Spleen (tissue), 13 donors: ENCODE measurements at places on chromosomes 12 and 14. TPM values are rescaled to one million over a fixed set of nuclear protein-coding genes. Genes with fewer than 3 reads are reported as not detected.

DNA sequence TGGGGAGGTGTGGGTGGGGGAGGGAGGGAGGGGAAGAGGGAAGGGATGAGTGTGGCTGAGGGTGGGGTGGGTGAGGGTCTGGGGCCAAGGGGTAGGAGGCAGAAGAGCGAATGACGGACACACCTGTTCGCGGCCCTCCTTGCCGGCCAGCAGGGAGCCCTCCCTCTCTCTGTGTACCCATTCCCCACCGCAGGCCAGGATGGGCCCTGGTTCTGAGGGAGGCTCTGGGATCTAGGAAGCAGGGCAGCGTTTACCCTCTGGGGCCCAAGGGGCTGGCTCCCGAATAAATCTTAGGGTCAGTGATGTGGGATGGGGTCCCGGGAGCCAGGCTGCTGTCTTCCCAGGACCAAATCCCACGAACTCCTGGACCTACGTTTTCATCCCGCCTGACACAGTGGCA lies 46.0 kb upstream of the ESRRB start:
- H3K27ac ChIP-seq: no peak overlapping the region
- no peaks in the 10 kb centered on the region for H3K36me3 ChIP-seq
- peaks cover 66% of the 10 kb centered on the region for H3K27me3 ChIP-seq
- no peak for DNase-seq
- H3K4me1 ChIP-seq: no peaks in the 10 kb centered on the region
- H3K4me3 ChIP-seq: no peak overlapping the region

DNA sequence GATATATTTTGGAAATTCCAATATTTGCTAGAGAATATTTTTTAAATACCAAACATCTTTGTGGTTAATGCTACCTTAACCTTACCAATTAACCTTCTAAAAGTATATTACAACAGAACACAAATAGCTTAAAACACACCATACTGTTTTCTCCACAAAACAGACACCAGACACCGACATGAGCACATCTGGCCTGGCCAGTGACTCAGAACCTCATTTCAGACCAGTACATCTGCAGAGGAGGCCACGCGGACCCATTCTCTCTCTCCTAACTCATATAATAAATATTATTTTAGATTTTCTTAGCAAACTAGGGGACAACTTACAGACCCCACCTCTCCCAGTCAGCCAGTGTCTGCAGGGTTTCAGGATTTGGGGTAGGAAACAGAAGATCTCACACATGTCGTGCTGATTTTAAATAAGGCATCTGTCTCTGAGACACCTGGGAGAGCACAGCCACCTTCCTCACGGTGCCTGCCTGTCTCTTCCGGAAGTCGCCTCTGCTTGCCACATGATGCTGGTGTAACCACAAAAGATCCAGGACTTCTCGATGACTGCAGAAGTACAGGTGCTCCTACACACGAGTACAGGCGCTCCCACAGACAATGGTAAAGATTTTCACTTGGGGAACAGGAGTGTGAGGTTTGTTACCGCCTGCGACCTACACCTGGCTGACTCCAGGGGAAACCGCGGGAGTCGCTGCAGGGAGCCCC lies 9.7 kb upstream of the ANKLE2 start:
- peaks cover 44% of the 10 kb centered on the region for H3K4me1 ChIP-seq
- peak overlapping the region; percentile 67 for H3K27ac ChIP-seq
- DNase-seq: peak; percentile 85
- H3K27me3 ChIP-seq: no peaks in the 10 kb centered on the region

GRCh38 chr12:51293696-51294095 lies 23.5 kb upstream of the SMAGP start:
- no peaks in the 10 kb centered on the region for H3K4me1 ChIP-seq
- DNase-seq: no peak
- H3K36me3 ChIP-seq: peaks cover 26% of the 10 kb centered on the region
- H3K27ac ChIP-seq: no peak overlapping the region
- H3K27me3 ChIP-seq: no peaks in the 10 kb centered on the region

- no peak overlapping the region for H3K4me3 ChIP-seq
- no peak overlapping the region for H3K27ac ChIP-seq
- DNase-seq: no peak
- H3K4me1 ChIP-seq: no peaks in the 10 kb centered on the region
- H3K36me3 ChIP-seq: no peaks in the 10 kb centered on the region
Measured at GRCh38 chr14:88933191-88933590, 108.7 kb downstream of the TTC8 start.

DNA sequence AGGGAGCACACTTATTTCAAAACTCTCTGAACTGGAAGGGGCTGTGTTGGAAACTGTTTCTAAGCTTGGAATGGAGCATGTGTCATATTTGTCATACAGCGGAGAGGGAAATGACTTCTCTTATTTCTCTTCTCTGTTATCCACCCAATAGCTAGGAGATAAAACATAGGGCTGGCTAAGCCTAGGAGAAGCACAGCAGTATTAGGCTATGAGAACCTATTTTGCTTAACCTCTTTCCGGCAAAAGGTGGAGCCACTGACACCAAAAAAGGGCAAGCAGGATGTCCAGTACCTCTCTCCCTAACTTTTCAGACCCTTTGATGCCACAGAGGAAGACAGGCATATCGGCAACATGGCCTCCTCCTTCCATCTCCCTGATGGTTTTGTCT lies 148.3 kb downstream of the CRADD start:
- peaks cover 8% of the 10 kb centered on the region for H3K4me1 ChIP-seq
- no peaks in the 10 kb centered on the region for H3K36me3 ChIP-seq
- DNase-seq: no peak
- peak overlapping the region; percentile 32 for H3K27ac ChIP-seq
- no peaks in the 10 kb centered on the region for H3K27me3 ChIP-seq
- no peak overlapping the region for H3K4me3 ChIP-seq

DNA sequence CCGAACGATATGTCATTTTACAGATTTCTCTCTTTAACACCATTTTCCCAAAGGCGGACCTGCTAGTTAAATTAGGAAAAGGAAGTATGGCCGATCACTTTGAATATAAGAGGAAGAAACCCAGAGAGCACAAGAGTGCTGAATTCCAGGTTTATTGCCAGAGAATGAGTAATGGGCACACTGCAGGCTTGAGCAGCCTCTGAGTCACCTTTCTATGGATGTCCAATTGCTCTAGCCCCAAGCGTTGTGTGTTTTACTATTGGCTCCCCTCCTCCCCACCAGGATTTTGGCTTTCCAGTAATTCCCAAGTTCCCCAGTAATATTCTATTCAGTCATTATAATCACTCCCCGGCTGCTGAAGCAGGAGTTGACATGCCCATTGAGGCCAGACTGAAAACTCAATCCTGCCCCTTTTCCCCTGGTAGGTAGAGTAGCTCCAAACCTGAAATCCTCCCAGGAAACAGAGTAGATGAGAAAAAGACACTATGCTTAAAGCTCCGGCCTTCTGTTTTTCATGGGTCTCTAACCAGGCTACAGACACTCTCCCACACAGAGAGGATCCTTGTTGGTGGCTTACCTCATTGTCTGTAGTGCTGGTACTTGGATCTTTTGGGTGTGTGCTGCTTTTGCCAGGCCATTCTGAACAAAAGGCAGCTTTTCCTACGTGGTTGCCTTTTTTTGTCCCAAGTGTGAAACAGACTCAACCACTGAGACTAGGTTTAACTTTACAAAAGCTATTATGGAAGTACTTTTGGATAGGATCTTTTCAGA lies 704.3 kb upstream of the FLRT2 start:
- no peak overlapping the region for H3K4me3 ChIP-seq
- no peaks in the 10 kb centered on the region for H3K27me3 ChIP-seq
- no peaks in the 10 kb centered on the region for H3K4me1 ChIP-seq
- no peak for DNase-seq
- no peaks in the 10 kb centered on the region for H3K36me3 ChIP-seq
- no peak overlapping the region for H3K27ac ChIP-seq

GRCh38 chr12:46230983-46231382 lies 37.9 kb downstream of the SLC38A1 start:
- no peak overlapping the region for H3K27ac ChIP-seq
- DNase-seq: no peak
- H3K4me3 ChIP-seq: no peak overlapping the region
- H3K27me3 ChIP-seq: no peaks in the 10 kb centered on the region
- peaks cover 87% of the 10 kb centered on the region for H3K4me1 ChIP-seq

GRCh38 chr12:75505706-75506312 lies 5.6 kb downstream of the KRR1 start:
- H3K4me1 ChIP-seq: peaks cover 27% of the 10 kb centered on the region
- H3K27ac ChIP-seq: no peak overlapping the region
- no peak overlapping the region for H3K4me3 ChIP-seq
- DNase-seq: no peak

GRCh38 chr12:113445544-113446171 lies 23.5 kb downstream of the SDSL start:
- H3K4me1 ChIP-seq: no peaks in the 10 kb centered on the region
- H3K4me3 ChIP-seq: no peak overlapping the region
- DNase-seq: no peak
- no peaks in the 10 kb centered on the region for H3K36me3 ChIP-seq
- H3K27me3 ChIP-seq: no peaks in the 10 kb centered on the region
- no peak overlapping the region for H3K27ac ChIP-seq

DNA sequence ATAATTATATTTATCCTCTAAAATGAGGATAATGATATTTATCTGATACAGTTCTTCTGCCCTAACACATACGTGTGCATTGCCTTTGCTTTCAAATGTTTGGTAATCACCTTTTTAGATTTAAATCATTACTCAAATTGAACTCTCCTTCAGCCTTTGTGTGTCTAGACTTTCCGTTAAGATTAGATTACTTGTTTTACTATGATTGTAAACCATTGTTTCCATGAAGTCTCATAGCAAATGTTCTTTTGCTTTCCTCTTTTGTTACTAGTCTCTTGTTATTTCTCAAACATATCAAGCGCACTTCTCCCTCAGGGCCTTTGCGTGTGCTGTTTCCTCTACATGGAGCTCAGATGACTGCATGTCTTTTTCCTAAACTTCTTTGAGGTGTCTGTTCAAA lies 63.7 kb downstream of the ETV6 start:
- peaks cover 15% of the 10 kb centered on the region for H3K36me3 ChIP-seq
- no peak for DNase-seq
- peaks cover 50% of the 10 kb centered on the region for H3K4me1 ChIP-seq
- no peaks in the 10 kb centered on the region for H3K27me3 ChIP-seq
- no peak overlapping the region for H3K27ac ChIP-seq
- no peak overlapping the region for H3K4me3 ChIP-seq

DNA sequence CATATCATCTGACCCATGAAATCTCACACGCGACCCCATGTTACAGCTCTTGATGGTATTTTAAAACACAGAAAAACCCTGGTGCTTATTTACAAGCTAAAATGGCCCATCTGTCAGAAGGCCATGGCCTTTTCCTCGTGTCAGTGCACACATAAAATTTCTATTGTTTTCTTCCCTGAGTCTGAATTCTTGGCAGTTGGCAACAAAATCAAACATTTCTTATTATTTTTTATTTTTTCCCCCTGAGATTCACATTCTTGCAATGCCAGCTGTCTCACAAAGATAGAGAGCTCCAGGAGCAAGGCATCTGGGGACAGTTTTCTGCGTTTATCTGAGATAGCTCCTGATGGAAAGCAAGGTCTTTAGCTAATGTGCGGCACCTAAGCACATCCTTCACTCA lies 818.1 kb upstream of the TMEM132C start:
- no peak for DNase-seq
- H3K4me1 ChIP-seq: no peaks in the 10 kb centered on the region
- no peak overlapping the region for H3K27ac ChIP-seq
- no peak overlapping the region for H3K4me3 ChIP-seq

DNA sequence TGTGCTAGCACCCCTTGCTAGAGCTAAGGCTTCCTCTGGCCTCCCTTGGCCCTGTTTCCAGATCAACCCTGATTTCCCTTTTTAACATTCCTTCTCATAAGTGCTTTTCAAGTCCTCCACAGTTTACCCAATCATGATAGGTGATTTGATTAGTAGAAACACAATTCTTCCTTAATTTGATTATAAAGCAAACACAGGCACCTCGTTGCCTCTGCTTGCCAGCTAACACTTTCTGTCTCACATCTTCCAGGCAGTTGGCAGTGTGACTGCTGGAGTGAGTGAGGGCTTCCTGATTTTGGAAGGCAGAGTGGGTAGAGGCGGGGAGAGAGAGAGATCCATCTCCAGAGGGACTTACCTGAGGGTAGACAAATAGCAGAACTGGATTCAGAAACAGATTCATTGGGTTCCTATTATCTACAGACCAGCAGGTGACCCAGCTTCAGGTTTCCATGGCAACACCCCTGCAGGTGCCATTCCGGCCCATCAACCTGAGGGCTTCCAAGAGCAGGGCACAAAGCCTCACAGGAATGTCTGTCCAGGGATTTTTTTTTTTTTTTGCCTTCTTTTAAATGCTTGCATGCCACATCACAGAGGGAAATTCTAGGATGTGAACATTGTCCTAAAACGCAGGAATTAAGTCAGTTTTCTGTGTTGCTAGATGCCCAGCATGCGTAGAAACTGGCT lies 77.7 kb downstream of the PLXNC1 start:
- H3K36me3 ChIP-seq: peaks cover 88% of the 10 kb centered on the region
- H3K4me3 ChIP-seq: no peak overlapping the region
- no peak for DNase-seq
- peaks cover 39% of the 10 kb centered on the region for H3K4me1 ChIP-seq
- H3K27ac ChIP-seq: no peak overlapping the region

DNA sequence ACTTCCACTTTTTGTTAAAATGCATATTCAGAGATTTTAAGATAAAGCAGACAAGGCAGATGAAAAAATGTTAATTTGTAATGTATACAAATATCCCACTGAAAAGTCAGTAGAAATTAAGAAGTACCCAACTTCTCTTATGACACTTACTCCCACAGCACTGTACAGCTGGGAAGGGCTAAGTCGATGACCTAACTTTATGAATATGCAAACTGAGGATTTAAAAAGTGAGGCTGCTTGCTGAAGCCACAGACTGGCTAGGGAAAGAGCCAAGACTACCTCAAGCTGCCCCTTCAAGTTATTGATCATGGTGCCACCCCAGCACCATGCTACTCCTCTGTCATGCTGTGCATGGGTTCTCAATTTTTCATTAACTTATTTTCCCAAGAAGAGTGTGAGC lies 17.0 kb downstream of the PPM1H start:
- no peaks in the 10 kb centered on the region for H3K36me3 ChIP-seq
- H3K27me3 ChIP-seq: no peaks in the 10 kb centered on the region
- H3K4me3 ChIP-seq: no peak overlapping the region
- no peak for DNase-seq
- H3K4me1 ChIP-seq: no peaks in the 10 kb centered on the region

- H3K27me3 ChIP-seq: no peaks in the 10 kb centered on the region
- H3K27ac ChIP-seq: no peak overlapping the region
- no peaks in the 10 kb centered on the region for H3K4me1 ChIP-seq
- DNase-seq: no peak
- H3K4me3 ChIP-seq: no peak overlapping the region
Measured at GRCh38 chr14:33510063-33510481, 440.8 kb downstream of the EGLN3 start.

GRCh38 chr12:109110988-109111495 lies 5.3 kb upstream of the ACACB start:
- H3K4me3 ChIP-seq: peak overlapping the region; percentile 42
- peaks cover 39% of the 10 kb centered on the region for H3K4me1 ChIP-seq
- peak; percentile 91 for DNase-seq
- H3K27ac ChIP-seq: peak overlapping the region; percentile 55
- H3K27me3 ChIP-seq: no peaks in the 10 kb centered on the region
- H3K36me3 ChIP-seq: peaks cover 44% of the 10 kb centered on the region

GRCh38 chr12:51227962-51228361 lies 10.1 kb upstream of the POU6F1 start:
- DNase-seq: no peak
- no peaks in the 10 kb centered on the region for H3K36me3 ChIP-seq
- H3K27ac ChIP-seq: no peak overlapping the region
- H3K27me3 ChIP-seq: no peaks in the 10 kb centered on the region

CISTR gene
- polyA plus RNA-seq: 0.20 TPM

BATF gene
- 39.5 TPM for polyA plus RNA-seq

ERP27 gene
- 1.6 TPM for polyA plus RNA-seq

RERGL gene
- polyA plus RNA-seq: 5.0 TPM

FZD10 gene
- polyA plus RNA-seq: not detected

NKX2-8 gene
- not detected for polyA plus RNA-seq

BAZ1A gene
- 28.6 TPM for polyA plus RNA-seq
